NCI-H446 (cell line): ENCODE measurements at places on chromosomes 13 and 19.

DNA sequence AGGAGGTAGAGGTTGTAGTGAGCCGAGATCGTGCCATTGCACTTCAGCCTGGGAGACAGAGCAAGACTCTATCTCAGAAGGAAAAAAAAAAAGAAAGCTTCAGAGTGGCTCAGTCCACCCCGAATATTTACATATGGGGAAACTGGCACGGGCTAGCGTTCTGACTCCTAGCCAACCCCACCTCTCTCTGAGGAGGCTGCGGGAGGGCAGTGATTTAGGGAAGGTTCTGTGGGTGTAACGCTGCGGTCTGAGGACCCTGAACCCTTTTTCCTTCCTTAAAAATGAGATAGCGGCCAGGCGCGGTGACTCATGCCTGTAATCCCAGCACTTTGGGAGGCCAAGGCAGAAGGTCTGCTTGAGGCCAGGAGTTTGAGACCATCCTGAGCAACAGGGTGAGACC, 5.0 kb downstream of the LRRC25 start:
- DNase-seq = no peak

- DNase-seq = no peak
These were observed 531.4 kb upstream of the NBEA start for GRCh38 chr13:34410678-34411077.

DNA sequence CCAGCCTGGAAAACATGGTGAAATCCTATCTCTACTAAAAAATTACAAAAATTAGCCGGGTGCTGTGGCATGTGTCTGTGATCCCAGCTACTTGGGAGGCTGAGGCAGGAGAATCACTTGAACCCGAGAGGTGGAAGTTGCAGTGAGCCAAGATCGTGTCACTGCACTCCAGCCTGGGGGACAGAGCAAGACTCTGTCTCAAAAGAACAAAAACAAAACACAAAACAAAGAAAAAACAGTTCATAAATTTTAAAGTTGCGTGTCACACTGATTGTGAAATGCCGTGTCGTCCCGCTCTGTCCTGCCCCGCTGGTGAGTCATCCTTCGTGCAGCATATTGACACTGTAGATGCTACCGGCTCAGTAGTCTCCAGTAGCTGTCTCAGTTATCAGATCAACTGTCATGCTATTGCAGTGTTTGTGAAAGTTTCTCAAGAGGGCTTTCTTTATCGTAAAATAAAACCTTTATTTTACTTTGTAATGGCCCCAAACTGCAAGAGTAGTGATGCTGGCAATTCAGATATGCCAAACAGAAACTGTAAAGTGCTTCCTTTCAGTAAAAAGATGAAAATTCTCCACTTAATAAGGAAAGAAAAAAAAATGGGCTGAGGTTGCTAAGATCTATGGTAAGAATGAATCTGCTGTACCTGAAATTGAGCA, 36.4 kb upstream of the IGFL1 start:
- DNase-seq = no peak

DNA sequence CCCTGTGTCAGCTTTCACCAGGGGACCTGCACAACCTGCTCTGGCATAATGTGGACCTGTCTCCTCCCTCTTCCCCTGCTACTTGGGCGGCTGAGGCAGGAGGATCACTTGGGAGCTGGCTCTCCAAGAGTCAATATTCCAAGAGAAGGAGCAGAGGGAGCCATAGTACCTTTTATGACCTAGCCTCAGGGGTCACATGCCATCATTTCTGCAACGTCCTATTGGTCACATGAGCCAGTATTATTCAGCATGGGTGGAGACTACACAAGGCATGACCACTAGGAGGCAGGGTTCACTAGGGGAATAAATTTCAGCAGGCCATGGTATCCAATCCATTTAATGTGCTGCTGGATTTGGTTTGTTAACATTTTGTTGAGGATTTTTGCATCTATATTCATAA, 12.0 kb upstream of the SHFL start:
- DNase-seq = peak; percentile 41

GRCh38 chr13:98506728-98507230, 70.1 kb downstream of the STK24 start:
- no peak for DNase-seq

GRCh38 chr13:39406688-39407087, 196.3 kb downstream of the LHFPL6 start:
- no peak for DNase-seq

DNA sequence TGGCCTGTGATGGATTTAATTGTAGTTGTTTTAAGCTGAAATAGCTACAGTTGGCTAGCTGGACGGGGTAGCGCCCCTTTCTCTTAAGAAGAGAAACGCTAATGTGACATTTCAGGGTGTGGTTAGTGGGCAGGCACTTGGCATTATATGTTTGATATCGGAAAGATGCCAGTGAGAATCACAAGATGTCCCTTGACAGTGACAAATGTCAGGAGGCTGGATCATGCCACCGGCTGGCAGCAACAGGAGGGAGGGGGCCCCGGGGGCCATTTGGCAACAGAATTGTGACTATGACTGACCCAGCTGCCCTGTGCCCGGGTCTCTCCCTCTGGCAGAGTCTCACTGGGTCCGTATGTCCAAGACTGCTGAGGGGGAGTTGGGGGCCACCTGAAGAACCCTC, 4.7 kb downstream of the DCAF15 start:
- DNase-seq = no peak

- no peak for DNase-seq
These were observed 1.5 kb upstream of the SLC27A5 start for GRCh38 chr19:58513213-58513693.

DNA sequence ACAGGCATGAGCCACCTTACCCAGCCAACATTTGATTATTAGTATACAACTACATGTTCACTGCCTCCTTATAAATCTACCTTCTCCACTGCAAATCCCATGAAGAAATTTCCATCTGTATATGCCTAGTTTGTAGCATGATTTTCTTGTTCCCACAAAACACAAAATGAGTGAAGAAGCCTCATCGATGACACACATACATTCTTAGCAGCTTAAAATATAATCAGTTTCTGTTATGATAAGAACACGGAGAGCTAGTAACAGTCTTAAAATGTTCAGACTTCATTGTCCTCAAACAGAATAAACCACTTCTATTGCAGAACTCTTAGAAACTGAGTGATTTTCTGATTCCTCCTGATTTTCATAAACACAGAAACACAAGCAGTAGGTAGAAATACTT, 740.5 kb downstream of the PCDH9 start:
- no peak for DNase-seq

- no peak for DNase-seq
These were observed 17.5 kb upstream of the SHC2 start for GRCh38 chr19:478236-478903.

GRCh38 chr19:11587302-11587974, 9.8 kb upstream of the ZNF627 start:
- DNase-seq = peak; percentile 87

- DNase-seq = no peak
These were observed 3.4 kb downstream of the CADM4 start for GRCh38 chr19:43636121-43636683.

DNA sequence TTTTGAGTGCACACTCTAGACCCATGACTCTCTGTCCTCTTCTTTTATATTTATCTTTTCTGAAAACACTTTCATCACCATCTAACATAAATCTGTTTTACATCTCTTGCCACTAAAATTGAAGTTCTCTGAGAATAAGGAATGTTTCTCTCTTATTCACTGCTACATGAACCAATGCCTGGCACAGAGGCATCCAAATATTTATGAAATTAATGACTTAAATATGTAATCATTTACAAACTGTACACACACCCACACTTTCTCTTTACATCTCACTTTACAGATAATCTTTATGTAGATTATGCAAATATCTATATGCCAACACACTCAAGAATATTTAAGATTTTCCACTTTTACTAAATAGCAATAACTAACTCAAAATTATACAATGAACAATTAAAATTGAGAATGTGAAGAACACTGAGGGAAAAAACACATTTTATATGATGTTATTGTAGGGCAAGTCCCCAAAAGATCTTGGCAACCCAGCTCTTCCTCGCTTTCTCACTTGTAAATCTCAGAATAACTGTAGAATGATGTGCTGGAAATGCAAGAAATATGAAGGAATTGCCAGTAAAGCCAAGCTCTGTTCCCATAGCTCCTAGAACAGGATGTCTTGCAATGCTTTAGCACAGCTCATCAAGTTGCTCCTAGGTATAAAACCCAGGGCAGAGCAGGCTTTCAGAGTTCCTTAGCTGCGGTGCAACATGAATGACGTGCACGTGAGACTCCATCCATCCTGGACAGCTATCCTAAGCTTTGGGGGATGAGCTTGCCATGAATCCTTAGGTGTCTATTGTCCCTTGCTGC, 50.7 kb downstream of the UGGT2 start:
- no peak for DNase-seq

DNA sequence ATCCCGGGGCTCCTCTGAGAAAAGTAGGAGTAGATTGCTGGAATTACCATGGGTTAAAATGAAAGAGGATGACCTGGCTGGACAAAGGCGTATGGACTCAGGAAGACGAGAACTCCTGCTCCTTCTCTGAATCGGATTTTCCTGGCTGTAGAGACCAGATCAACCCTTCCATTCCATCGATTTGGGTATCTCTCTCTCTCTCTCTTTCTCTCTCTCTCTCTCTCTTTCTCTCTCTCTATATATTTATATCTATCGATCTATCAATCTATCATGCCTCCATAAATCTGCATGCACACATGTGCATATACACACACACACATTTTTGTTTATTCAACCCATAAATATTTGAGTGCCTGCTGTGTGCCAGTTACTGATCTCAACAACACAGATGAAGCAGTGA, 234.9 kb downstream of the LMO7 start:
- no peak for DNase-seq

- no peak for DNase-seq
These were observed 65.4 kb downstream of the ESD start for GRCh38 chr13:46731535-46731934.

DNA sequence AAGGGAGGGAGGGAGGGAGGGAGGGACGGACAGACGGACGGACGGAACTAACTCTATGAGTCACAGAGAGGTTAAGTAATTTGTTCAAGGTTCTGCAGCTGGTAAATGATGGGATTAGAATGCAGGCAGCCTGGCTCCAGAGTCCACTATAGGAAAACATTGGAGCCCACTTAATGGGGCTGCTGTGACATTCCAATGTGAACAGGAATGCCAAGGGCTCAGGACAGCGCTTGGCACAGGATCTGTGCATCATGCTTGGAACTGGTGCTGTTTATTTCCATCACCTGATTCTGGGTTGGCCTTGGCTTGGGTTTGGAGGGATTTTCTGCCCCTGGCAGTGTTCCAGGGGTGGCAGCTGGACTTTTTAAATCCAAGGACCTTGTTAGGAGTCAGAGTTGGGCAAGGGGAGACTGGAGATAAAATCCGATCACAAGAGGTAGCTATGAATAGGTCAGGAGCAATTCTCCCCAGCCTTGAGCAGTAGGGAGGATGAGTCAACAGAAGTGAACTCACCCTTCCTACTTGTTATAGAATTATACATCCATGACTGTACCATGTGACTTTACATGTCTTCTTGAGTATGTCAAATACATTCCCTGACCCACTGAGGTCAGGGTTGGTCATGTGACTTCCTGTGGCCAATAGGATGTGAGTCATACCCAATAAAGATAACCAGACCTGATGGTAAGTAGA, 7.8 kb upstream of the HIF3A start:
- DNase-seq = peak; percentile 59

DNA sequence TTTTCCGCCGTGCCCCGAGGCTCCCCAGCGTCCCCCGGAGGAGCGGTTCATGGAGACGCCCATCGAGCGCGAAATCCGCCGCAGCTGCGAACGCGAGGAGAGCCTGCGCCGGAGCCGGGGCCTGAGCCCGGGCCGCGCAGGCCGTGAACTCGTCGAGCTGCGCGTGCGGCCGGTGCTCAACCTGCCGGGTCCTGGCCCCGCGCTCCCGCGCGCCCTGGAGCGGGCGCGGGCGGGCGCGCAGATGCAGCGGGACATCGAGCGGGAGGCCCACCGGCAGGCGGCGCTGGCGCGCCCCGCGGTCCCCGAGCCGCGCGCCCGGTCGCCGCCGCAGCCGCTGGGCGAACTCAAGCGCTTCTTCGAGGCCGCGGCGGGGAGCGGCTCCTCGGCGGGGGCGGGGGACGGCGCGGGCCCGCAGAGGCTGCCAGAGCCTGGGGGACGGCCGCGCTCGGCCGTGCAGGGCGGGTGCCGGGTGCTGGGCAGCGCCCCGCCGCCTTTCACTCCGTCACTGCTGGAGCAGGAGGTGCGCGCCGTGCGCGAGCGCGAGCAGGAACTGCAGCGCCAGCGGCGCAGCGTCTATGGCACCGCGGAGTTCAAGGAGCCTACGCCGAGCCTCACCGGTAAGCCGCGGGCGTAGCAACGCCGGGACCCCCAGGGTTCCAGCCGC, 807 bp downstream of the MISP3 start:
- DNase-seq = peak; percentile 76

DNA sequence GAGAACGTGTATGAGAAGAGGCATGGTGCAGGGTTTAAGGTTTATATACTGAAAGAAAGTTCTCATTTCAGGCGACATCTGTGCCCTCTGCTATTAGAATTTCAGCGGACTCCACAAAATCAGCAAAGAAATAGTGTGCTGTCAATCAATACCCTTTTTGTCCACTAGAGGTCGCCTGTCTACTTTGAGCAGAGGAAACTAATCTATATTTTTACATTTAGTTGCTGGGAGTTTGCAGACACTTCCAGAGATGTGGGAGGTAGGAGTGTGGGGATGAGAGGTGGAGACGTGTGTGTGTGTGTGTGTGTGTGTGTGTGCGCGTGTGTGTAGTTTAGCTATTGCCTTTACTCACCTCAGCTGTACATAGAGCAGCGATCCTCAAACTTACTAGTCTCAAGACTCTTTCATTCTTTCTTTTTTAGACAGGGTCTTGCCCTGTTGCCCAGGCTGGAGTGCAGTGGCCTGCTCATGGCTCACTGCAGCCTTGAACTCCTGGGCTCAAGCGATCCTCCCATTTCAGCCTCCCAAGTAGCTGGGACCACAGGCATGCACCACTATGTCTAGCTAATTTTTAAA, 9.7 kb downstream of the INAFM1 start:
- peak; percentile 75 for DNase-seq

- no peak for DNase-seq
These were observed 48.7 kb upstream of the ZNF507 start for GRCh38 chr19:32296694-32297093.

- DNase-seq = peak; percentile 58
These were observed 2.6 kb downstream of the UBXN6 start for GRCh38 chr19:4454747-4455718.

GRCh38 chr19:6236310-6237291, 43.2 kb downstream of the MLLT1 start:
- DNase-seq = no peak

DNA sequence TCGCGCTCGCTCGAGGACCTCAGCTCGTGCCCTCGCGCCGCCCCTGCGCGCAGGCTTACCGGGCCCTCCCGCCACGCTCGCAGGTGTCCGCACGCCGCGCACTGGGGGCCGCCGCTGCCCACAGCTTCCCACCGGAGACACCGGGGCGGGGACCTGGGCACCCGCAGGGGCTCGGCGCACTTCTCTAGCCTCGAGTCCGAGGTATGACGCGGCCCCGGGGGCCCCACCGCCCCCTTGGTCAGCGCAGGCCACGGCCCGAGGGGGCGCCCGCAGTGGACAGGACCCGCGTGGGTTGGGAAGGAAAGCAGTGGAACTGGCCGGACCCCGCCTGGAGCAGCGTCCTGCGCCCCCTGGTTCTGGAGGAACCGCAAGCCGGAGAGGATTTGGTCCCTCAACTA, 2.1 kb upstream of the GRWD1 start:
- DNase-seq = no peak

- no peak for DNase-seq
These were observed 203.5 kb upstream of the OBI1 start for GRCh38 chr13:78862446-78862845.
